ENCODE measurements at places on chromosomes 11 and 22.

- no peak for DNase-seq
Measured at GRCh38 chr11:93822359-93822758, 28.1 kb downstream of the VSTM5 start.

DNA sequence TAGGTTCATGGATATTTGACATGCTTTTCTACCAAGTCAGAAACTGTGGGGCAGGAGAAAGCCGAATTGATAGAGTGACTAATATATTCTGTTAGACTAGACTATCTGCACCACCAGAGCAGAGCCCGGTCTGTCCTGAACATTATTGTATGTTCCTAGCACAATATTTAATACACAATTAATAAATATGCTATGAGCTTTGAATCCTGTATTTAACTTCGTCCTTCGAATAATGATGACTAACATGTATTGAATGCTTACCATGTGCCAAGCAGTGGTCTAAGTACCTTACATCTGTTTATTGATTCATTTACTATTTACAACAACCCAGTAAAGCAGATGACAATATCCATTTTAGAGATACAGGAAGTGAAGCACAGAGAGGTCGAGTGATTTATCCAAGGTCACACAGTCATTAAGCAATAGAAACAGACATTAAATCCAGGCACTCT, 44.8 kb upstream of the ANO3 start:
- no peak for DNase-seq

DNA sequence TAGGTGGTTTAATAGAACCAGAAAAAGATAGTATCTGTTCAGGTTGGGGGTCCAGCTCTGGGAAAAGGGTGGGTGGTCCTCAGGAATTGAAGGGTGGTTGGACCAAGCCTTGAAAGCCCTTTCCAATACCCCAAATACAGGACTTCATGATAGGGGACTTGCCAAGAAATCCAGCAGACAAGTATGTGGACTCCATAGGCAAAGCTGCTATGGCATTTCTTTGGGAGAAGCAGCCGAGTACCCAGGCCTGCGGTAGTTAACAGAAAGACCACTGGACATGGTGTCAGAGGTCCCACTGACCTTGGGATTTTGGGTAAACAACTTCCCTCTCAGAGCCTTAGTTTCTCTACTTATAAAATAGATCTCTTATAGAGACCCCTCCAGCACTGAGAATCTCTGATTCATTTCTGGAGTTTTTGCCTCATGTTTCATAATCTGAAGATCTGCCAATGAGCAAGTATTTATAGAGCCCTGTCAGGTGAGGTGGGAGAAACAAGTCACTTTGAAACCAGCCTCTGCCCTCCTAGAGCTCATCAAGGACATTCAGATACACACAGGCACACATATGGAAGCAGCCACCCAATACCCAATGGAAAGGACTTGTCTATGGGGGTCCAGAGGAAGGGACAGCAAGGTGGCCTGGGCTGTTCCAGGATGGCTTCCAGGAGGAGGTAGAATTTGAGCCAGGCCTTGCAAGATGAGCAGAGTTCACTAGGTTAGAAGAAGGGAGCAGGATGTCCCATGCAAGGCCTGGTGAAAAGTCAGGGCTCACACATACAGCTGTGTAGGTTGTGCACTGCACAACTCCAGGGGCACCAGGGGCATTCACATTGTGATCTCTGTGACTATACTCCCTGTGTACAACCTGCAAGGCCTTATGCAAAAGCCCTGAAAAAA, 31.0 kb upstream of the ACCSL start:
- no peak for DNase-seq

GRCh38 chr22:19546680-19547079, 22.5 kb upstream of the CLDN5 start:
- no peak for DNase-seq

GRCh38 chr11:37277896-37278465, 679.9 kb upstream of the RAG2 start:
- no peak for DNase-seq

- no peak for DNase-seq
Measured at GRCh38 chr22:32080904-32081303, 37.8 kb downstream of the SLC5A1 start.

- no peak for DNase-seq
Measured at GRCh38 chr11:83676056-83676601, 390.0 kb upstream of the CCDC90B start.

- DNase-seq: no peak
Measured at GRCh38 chr11:134530636-134531326, 118.7 kb upstream of the B3GAT1 start.

Measured in progenitor cell of endocrine pancreas (in vitro differentiated cells).